ENCODE measurements at places on chromosomes 3 and 15. TPM values are rescaled to one million over a fixed set of nuclear protein-coding genes. Genes with fewer than 3 reads are reported as not detected.

The SLC28A1 gene
- total RNA-seq = 0.24 TPM

The GRK7 gene
- total RNA-seq = not detected

The TGM5 gene
- not detected for total RNA-seq

The RLBP1 gene
- total RNA-seq = not detected

The GABRR3 gene
- not detected for total RNA-seq

The FOXL2NB gene
- 0.11 TPM for total RNA-seq

The TRIM59 gene
- total RNA-seq = 3.2 TPM

The CLDN1 gene
- total RNA-seq = 0.48 TPM

The GOLGA6D gene
- 0.06 TPM for total RNA-seq

The PLCH1 gene
- 6.2 TPM for total RNA-seq

The CFAP100 gene
- total RNA-seq = not detected

The ARHGAP11A gene
- total RNA-seq = 5.0 TPM

The OIP5 gene
- total RNA-seq = 8.0 TPM

The GOLGA8G gene
- 0.15 TPM for total RNA-seq

The SERPINI2 gene
- total RNA-seq = not detected

The SELENOT gene
- total RNA-seq = 74.7 TPM

The CEP152 gene
- total RNA-seq = 5.6 TPM

The PLSCR5 gene
- 3.0 TPM for total RNA-seq

The ZBED2 gene
- not detected for total RNA-seq

The HYAL1 gene
- 5.0 TPM for total RNA-seq

The PLCL2 gene
- 49.1 TPM for total RNA-seq

The GMNC gene
- total RNA-seq = not detected

The C3orf20 gene
- 0.92 TPM for total RNA-seq

The XCR1 gene
- not detected for total RNA-seq

The RPL14 gene
- total RNA-seq = 427 TPM

The GALNT15 gene
- 0.18 TPM for total RNA-seq

The BLM gene
- 6.3 TPM for total RNA-seq

The RASL12 gene
- total RNA-seq = 7.0 TPM

The ABHD17C gene
- 1.4 TPM for total RNA-seq
